Fibroblast of skin of left quadriceps (primary cell): ENCODE measurements at places on chromosomes 6 and 20.

GRCh38 chr20:25707695-25708094, 11.0 kb upstream of the ZNF337 start:
- no peak for DNase-seq

DNA sequence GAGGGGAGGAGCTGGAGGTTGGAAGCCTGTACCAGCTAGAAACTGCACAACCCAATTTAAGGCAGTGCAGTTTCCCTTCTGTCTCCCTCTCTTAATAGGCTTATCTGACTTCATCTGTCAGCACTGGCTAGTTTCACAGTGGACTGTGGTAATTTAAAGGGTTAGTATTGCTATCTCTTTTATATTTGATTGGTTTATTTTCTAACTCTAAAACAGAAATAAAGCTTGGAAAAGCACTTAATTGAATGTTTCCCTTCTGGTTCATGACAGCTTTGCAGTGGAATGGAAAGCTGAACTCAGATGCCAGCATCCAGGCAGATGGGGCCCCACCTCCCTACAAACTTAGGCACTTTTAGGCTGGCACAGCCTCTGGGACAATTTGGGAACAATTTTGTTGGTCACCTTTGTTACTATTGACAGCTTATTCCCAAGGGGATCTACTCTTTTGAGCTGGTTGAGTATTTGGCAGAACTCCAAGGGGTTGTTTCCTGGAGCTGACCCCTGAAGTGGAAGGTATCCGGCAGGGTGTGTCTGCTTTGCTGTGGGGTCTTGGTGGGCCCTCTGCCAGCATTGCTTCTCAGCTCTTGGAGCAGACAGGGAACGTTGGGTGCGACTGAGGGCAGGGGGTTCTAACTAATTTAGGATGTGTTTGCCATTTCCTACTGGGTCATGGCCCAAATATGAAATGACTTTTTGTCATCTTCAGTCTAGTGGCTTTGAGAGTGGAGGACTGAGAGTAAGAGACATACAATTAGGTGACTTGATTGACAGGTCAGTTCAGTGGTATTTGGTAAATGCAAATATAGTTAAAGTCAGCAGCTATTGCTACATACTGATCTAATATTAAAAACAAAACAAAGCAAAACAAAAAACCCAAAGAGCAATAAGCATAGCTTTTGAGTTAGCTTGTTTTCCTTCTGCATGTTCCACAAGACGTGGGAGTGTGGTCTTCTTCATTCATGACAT, 9.3 kb downstream of the SH3BGRL2 start:
- DNase-seq = no peak

DNA sequence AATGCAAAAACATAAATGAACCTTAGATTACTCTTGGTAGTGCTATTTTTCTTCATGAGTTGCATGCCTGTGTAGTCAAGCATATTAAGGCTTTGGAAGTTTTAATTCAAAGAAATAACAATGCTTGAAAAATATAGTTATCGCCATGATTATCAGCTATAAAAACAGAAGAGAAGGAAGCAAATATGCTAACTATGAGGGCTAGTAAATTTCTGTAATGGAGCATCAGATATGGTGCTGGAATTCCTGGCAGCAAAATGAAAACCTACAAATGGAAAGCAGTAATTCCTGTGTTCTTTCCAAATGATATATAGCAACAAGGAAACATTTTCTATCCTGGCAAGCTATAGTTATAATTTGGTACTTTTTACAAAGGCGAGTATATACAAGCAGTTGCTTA, 29.7 kb downstream of the DOP1A start:
- DNase-seq = no peak

DNA sequence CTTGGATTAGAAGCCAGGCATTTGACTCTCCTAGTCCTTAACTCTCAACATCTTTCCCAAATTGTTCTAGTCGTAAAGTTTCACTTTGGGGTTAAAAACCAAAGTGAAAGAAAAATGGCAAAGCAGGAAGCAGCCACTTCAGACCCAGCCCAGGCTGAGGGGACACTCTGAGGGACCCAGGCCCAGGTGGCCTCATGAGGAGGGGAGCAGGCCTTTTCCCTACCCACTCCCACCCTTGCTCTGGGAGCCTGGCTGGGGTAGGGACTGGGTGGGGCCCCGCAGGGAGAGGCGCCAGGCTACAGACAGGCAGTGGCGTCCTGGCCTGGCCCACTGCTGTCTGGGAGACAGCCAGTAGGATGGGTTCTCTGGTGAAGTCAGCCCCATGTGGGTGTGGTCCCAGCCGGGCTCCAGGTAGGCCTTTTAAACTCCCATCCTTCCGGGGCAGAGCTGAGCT, 68.7 kb upstream of the MYL9 start:
- no peak for DNase-seq

DNA sequence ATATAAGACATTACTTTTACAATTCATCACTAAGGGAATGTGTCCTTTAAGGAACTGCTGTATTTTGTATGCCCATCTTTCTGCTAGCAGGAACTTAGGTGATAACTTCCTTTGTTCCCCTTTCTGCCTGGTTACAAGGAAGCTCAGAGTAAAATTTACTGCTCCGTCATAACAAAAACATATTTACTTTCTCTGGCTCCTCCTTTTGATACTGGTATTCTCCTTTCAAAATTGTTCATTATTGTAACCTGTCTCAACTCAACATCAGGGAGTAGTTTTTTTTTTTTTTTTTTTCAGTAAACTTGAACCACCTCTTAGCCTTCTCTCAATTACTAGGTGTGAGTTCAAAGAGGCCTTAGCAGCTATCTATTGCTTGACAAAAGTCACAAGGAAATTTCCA, 37.1 kb downstream of the RIPOR2 start:
- no peak for DNase-seq

GRCh38 chr6:118787724-118788423, 106.1 kb upstream of the ASF1A start:
- DNase-seq = no peak

- DNase-seq = no peak
Measured at GRCh38 chr6:44202972-44203750, 13.6 kb upstream of the MYMX start.

GRCh38 chr6:138973466-138974153, 14.4 kb downstream of the REPS1 start:
- DNase-seq = no peak

GRCh38 chr20:59495894-59496510, 108.3 kb upstream of the PHACTR3 start:
- DNase-seq = peak; percentile 36

DNA sequence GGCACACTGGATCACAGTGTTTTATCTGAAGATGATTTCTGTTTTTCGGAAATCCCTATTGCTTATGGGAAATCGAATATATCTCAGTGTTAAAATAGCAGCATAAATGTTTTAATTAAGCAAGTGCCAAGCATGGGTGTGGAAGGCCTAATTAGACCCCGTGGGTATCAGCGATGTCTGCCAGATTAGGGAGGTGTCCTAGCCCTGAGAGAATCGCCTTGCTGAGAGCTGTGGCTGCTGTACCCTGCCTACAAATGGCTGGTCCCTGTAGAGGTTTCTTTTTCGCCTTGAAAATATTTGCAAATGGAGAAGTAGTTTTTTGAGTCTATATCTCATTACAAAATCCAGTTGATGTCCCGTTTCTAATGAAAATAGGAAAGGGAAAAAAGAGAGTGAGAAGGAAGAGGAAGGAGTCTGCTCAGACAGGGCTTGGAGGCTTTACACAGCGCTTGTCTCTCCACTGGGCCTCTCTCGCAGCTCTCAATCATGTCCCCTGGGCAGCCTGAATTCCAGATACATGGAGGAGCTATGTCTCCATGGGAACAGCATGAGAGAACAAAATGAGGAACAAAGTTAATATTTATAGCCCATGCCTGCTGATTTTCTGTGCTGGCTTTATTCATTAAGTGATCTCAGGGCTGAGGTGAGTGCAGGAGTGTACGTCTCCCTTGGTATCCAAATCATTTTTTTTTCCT, 35.2 kb upstream of the BCLAF1 start:
- no peak for DNase-seq
